ENCODE measurements at places on chromosomes 1 and 21.

GRCh38 chr1:18989896-18990295, 33.4 kb upstream of the IFFO2 start:
- DNase-seq, result no peak

DNA sequence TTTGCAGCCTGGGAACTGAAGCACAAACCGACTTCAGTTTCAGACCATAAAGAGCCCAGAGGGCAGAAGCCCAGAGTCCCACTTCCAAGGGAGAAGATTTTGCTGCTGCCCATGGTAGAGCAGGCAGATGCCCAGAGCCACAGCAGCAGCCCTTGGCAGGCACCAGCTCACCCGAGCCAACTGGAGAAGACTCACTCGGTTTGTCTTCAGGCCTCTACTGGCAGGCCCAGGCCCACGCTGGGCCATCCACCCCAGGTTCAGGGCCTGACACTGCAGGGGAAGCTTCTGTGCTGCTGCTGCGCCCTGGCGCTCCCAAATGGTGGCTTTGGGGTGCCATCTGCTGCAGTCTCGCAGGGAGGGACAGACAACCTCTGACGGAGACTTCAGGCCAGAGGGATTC, 33.3 kb downstream of the SLC66A1 start:
- DNase-seq, result no peak

- no peak for DNase-seq
Measured at GRCh38 chr1:30527511-30528140, 195.8 kb downstream of the MATN1 start.

- DNase-seq, result no peak
Measured at GRCh38 chr1:192316942-192317450, at the start of gene RGS21. Gene RGS21 (plus strand): TSS chr1:192316992. CDS start chr1:192343037, 26,045 bp downstream.

DNA sequence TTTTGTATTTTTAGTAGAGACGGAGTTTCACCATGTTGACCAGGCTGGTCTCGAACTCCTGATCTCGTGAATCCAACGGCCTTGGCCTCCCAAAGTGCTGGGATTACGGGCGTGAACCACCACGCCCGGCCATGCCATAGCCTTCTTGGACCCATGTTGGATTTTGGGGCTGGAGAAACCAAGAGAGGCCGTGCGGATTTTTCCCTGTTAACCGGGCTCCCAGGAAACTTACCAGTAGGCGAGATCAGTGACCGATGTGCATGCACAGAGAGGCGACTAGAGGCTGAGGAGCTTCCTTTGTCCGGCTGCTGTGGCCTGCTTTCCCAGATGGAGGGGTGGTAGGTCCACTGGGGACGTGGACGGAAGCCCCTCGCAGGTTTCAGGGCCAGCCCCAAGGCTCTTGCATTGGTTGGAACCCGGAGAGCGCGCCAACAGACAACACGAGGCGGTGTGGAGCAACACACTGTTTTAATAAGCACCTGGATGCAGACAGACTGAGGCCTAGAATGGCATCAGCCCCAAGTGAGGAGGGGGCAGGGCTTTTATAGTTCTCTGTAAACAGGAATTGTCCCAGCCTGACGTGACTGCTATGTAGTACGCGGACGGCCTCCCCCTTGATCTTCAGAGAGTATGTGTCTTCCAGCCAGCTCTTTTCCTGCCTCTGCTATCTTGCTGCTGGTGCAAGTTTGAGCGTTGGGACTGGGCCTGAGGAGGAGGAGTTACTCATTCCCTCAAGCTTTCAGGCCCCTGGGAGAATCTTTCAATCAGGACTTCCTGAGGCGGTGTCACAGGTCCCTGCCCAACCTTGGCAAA, at the start of gene ERVH48-1:
TSS of gene ERVH48-1 (minus strand) at position 517 of the 813 bp plus-strand sequence. CDS start 6,624 bp downstream, outside the sequence.
- no peak for DNase-seq

DNA sequence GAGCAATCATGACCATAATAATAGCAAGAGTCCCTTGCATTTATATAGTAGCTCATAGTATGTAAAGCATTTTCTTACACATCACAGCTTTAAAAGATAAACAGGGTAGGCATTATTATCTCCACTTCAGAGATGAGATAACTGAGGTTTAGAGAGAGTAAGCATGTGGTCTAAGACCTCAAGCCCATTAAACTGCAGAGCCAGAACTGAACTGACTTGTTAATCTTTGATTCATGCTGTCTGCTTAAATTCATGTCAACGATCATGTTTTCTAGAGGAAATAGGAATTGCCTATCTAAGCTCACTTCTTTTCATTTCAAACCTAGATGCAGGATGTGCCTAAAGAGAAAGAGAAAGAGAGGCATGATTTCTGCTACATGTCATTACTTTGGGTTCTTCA, 524.8 kb downstream of the PTPRC start:
- DNase-seq, result no peak

- no peak for DNase-seq
Measured at GRCh38 chr1:34060901-34061415, 104.1 kb downstream of the CSMD2 start.

GRCh38 chr1:53689736-53690326, 49.1 kb downstream of the GLIS1 start:
- no peak for DNase-seq

DNA sequence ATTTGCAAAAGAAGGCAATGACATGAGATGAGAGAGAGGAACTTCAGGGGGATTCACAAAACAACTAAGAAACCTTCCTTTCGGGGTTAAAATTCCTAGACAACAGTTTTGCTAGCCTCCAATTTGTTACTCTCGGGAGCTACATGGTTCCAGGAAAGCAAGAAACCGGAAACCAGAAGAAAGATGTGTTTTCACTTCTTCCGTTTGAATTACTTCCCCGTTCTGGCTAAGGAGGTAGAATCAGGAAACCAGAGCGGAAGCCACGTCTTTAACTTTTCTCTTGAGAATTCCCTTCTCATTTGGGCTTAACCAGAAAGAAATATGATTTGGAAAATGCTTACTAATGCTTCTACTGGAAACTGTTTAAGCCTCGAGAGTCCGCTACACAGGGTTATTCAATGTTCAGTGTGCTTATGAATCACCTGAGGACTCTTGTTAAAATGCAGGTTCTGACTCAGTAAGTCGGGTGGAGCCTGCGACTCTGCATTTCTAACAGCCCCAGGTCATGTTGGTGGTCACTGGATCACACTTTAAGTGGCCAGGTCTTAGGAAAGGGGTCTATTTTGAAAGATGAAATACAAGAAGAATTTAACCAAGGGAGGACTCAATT, 43.5 kb upstream of the MCOLN3 start:
- peak; percentile 25 for DNase-seq

Data from activated T-cell treated with anti-CD3 and anti-CD28 coated beads, Interleukin-2, amount 50 U/mL, for 48 hours (primary cell).